NK-92 treated with Interleukin-12 subunit alpha and Interleukin-12 subunit beta, amount 100 ng/mL, for 24 hours (cell line): ENCODE measurements at places on chromosomes 7 and 10.
A peak's percentile ranks its signal among the peaks of the same experiment; 100 is the strongest.

GRCh38 chr10:86255405-86256251 lies 111.0 kb downstream of the GRID1 start:
- DNase-seq: no peak

GRCh38 chr7:2163600-2164555 lies 68.9 kb downstream of the MAD1L1 start:
- no peak for DNase-seq

DNA sequence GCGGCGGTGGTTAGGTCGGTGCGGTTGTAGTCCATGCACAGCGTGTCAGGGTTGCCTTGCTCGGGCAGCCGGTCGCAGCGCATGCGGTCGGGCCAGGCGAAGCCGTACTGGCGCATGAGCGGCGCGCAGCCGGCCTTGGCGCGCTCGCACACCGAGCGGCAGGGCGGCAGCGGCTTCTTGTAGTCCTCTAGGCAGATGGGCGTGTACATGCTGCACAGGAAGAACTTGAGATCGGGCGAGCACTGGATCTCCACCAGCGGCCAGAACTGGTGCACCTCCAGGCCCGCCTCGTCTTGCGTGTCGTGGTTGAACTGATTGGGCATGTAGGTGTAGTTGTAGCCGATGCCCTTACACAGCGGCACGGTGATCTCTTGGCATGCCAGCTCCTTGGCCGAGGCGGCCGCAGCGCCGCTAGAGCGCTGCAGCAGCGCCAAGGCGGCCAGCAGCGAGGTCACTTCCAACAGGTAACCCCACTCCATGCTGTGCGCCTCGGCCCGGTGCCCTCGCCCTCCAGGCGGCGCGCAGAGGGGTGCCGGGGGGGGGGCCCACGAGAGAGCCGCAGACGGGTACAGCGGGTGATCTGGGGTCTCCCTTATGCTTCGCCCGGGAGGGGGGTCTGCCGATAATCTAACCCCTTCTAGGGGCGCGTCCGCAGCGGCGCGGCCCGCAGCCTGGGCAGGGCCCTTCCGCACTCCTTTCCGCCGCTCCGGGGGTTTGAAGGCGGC lies 983 bp downstream of the FZD8 start:
- DNase-seq: no peak

GRCh38 chr7:148702876-148703670 lies 4.4 kb downstream of the CUL1 start:
- no peak for DNase-seq

DNA sequence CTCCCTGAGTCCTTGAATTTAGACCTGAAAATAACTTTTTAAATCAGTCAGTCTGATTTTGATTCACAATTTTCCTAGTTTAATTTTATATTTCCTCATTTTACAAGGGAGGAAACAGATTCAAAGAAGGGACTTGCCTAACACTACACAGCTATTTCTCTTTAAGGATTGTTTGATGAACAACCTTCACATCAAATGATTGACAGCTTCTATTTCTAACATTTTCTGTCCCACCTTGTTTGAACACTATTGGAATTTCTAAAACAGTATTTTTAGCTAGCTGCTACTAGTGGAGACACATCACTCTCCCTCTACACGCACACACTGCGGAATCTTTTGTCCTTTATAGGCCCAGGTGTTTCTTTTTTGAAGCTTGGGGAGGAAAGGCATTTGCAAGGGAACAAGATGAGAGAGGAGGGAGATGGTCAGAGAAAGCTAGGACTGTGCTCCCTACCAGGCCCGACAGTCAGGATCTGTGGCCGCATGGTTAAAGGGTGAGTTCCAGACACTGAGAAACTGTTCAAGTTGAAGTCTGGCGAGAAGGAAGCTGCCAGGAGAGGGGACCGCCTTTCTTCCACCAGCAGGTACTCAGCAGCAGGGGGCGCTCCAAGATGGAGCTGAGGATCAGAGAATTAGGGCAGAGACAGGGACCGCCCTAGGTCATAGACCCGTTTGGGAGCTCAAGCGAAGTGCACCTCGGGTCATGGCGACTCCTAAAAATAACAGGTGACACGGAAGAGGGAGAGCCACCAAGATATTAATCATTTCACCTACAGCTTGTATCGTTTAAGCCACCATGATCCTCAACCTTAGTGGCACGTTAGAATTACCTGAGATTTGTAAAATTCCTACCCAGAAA lies 49.7 kb downstream of the DNAJC12 start:
- peak; percentile 66 for DNase-seq

- DNase-seq: no peak
Measured at GRCh38 chr7:99833289-99833877, 5.6 kb downstream of the CYP3A43 start.

DNA sequence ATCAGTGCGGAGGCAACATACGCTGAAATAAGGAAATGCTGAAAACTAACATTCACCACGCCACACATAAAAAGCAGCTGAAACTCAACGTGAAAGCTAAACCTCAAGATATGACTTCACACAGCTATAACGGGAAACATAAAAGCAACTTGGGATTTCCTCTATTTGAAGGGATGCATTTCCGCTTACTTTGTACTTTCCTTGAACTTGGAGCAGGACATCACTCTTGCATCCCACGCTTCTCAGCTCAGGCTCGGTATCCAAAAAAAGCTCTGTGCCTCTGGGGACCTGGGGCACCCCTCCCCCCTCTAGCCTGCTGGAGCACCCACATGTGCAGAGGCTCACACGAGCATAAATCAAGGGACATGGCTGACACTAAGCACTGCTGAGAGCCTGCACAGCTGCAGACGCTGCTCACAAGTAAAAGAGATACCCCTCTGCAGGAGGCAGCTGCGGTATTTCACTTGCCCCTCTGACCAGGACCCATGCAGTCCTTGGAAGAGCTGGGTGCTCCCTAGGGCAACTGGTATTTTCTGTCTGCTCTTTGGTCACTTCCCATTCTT lies 34.2 kb downstream of the PARD3 start:
- no peak for DNase-seq

GRCh38 chr7:120720317-120720716 lies 137.6 kb downstream of the TSPAN12 start:
- no peak for DNase-seq

GRCh38 chr7:70098133-70098561 lies 499.9 kb downstream of the AUTS2 start:
- DNase-seq: no peak

GRCh38 chr10:122326806-122327205 lies 47.7 kb upstream of the PLEKHA1 start:
- no peak for DNase-seq

DNA sequence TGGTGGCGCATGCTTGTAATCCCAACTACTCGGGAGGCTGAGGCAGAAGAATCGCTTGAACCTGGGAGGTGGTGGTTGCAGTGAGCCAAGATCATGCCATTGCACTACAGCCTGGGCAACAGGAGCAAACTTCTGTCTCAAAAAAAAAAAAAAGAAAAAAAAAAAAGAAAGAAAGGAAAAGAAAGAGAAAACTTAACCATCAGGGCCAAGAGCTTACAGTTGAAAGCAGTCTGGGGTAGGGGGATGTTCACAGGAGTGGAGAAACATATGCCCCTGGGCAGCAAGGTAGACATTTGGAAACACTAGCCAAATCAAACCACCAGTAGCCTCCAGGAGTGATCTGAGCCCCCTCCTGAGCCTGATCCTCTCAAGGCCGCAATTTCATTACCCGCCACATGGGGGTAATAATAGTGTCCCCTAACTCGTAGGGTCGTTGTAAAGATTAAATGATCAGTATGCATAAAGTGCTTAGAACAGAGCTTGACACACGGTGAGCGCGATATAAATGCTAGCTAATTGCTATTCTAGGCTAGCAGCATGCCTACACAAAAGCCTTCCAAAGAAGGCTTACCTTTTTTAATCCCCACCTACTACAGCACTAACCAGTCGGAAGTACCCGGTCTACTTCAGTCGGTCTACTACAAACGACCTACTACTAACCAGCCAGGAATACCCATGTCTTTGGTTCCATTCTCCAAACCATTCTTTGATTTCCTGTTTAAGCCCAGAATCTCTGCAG lies 274.3 kb upstream of the NEBL start:
- DNase-seq: no peak

DNA sequence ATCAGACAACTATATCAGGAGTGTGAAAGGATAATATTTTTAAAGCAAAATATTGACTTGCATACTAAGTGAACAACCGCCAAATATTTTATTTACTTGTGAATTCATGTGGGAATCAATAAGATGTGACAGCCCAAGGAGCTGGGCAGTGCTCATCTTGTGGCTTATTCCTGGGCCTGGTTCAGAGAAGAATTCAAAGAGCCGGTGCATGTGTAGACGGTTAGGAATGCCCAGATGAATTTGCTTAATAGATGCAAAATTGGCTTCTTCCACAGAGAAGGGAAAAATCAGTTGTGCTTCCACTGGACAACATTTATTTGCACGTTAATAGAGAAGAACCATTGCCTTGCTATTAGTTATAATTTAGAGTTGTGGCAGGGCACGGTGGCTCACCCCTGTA lies 4.4 kb downstream of the MYL7 start:
- DNase-seq: no peak

- no peak for DNase-seq
Measured at GRCh38 chr10:30160271-30160982, 101.0 kb upstream of the JCAD start.

DNA sequence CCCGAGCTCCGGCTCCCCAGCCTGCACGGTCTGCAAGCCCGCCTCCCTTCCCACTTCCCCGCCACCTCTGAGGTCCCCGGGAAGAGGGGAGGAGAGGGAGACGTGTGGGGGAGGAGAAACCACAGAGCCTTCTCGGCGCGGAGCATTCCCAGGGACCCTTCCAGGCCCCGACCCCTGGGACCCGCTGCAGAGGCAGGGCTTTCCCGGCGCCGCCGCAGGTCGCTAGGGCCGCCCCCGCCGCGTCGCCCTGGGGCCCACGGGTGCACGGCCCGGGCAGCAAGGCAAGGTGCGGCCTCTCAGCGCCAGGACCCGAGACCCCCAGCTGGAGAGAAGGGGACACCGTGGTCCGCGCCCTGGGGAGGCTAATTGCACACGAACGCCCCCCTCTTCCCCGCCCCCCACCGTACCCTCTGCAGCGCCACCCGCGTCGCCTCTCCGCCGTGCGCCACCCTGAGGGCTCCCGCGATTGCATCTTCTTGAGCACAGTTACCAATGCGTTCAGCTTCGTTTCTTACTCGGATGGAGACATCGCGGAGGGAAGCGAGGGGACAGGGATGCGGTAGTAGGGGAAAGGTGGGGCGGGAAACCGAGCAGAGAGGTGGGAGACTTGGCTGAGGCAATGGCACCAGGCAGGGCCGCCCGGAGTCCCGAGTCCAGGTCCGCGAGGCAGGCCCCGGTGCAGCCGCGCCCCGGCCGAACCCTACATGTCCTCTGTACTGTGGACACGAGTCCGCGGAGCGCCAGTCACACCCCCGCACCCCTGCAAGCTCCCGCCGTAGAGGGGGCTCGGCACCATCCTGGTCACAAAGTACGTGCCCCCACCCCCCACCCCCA lies 28.9 kb downstream of the SKIDA1 start:
- peak; percentile 8 for DNase-seq

DNA sequence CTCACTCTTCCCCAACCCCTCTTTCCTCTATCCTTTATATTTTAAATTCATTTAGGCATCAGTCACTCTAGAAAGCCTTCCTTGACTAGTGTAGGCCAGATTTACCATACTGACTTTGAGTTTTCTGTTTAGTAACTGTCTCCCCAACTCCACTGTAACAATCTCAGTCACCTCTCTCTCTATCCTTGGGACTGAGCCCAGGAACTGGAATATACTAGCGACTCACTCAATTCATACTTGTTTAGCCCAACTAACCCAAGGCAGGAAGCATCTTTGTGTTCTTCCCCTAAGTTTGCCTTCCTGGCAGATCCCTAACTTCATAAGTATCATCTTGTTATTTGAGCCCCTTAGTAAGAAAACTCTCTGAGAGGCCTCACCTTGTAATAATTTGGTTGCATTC lies 19.1 kb downstream of the PLCE1 start:
- DNase-seq: no peak

- DNase-seq: no peak
Measured at GRCh38 chr7:20329389-20330238, 1.1 kb upstream of the ITGB8 start.

GRCh38 chr10:9342885-9343570 lies 1288.5 kb downstream of the GATA3 start:
- no peak for DNase-seq

- no peak for DNase-seq
Measured at GRCh38 chr10:97134983-97135382, 50.8 kb downstream of the SLIT1 start.

- DNase-seq: no peak
Measured at GRCh38 chr10:60525716-60526585, 136.3 kb upstream of the ANK3 start.

- DNase-seq: no peak
Measured at GRCh38 chr7:80107278-80107677, 27.4 kb upstream of the GNAI1 start.

- DNase-seq: no peak
Measured at GRCh38 chr10:87538092-87539015, 33.7 kb downstream of the MINPP1 start.

- no peak for DNase-seq
Measured at GRCh38 chr10:79148452-79149344, 79.9 kb downstream of the ZMIZ1 start.

- no peak for DNase-seq
Measured at GRCh38 chr10:79181227-79181626, 112.5 kb downstream of the ZMIZ1 start.

DNA sequence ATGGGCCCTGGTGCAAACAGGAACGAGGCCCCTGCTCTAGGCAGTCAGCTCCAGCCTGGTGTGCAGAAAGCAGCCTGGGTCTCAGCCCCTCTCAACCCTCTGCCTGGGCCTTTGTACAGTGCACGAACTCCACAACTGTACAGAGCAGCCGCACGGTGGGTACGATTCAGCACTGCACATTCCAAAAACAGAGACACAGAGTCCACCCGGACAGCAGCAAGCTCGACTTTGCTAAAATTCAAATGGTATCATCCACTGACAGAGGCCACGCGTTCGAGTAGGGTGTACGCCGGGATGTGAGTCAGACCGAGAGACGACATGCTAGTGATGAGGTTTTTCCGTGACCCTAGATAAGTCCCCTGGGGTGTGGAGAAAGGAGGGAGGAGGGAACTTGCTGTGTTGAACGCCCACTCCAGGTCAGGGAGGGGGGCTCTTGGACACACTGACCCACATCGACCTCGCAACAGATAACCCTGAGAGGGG lies 65.6 kb upstream of the PDGFA start:
- DNase-seq: no peak

- DNase-seq: no peak
Measured at GRCh38 chr10:116241085-116241484, 31.9 kb downstream of the GFRA1 start.

DNA sequence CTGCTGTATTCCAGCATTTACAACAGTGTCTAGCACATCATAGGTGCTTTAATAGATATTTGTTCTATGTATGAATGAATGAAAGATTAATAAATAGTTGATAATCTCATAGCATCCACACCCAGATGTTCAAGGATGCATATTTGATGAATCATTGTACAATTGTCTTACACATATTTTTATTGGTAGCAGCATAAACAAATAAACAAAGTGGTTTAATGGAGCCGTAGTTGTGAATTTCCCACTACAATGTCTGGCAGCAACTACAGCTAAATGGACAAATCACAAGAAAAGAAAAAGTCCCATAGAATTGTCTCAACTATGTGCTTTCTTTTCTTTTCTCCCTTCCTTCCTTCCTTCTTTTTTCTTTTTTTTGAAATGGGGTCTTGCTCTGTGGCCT lies 150.8 kb downstream of the NRP1 start:
- no peak for DNase-seq
